ENCODE measurements at places on chromosomes 11 and 22.

GRCh38 chr22:23899042-23899745, 5.0 kb downstream of the MIF start:
- H3K36me3 ChIP-seq: peaks cover 8% of the 10 kb centered on the region
- H3K4me3 ChIP-seq: no peak overlapping the region
- H3K4me1 ChIP-seq: peaks cover 11% of the 10 kb centered on the region
- no peak for DNase-seq
- no peak overlapping the region for H3K27ac ChIP-seq

DNA sequence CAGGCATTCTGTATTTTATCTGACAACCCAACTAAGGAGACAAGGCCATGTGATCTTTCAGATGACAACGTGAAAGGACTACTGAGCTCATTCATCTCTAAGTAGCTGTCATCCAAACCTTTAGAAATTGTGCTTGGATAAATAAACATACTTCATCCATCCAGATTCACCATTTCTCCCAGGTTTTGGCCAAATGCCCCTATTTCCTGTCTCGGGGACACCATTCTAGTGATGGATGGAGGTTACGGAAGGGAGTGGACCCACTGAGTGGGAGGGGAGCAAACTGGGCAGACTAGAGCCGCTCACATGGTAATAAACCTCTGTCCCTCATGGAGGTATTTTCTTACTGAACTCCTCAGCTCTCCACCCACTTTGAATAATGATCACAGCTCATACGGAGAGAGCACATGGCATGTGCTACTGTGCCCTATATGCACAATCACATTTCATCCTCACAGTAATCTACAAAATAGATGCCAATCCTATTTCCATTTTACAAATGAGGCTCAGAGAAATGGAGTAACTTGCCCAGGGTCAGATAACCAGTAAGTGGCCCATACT, 114.4 kb downstream of the SLC1A2 start:
- no peak for DNase-seq
- peaks cover 9% of the 10 kb centered on the region for H3K4me1 ChIP-seq
- no peak overlapping the region for H3K27ac ChIP-seq
- H3K27me3 ChIP-seq: no peaks in the 10 kb centered on the region

DNA sequence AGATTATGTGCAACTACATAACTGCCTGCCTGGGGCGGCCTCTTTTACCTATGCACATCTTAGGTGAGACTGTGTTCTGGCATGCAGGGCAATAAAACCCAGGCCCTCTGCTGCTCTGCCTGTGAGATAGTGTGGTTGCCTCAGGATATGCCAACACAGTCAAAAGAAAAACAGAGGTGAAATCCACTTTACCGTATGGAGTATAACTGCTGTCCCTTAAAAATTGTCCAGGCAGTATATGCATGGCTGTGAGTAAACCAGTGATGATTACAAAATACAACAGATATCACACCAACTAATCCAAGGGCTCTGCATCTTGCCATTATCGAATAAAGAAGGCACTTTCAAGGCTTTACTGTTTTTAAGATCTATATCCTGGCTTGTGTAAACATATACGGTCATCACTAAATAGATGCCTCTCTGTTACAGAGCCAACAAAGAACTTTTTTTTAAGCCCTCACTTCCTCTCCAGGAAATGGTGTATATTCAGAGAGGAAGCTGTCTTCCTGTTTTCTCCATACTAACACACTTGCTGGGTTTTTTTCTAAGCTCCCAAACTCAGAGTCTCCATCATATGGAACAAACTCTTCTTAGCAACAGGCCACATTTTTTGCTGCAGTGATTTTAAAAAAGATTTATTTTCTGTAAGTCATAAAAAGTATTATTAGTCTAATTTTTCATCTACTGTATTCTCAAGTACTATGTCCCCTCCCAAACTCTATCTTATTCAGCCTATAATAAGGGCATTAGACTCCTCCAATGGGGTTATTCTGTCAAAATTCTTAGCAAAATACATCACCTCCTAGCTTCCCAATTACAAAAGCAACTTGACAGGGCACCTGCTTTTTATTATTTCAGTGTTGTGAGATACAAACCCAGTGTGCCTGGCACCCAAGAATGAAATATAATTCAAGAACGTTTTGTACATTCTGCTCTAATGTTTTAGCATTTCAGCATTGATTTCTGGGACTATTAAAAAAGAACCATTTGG, 135.2 kb downstream of the MAML2 start:
- DNase-seq: no peak
- no peaks in the 10 kb centered on the region for H3K27me3 ChIP-seq
- no peaks in the 10 kb centered on the region for H3K36me3 ChIP-seq
- peaks cover 91% of the 10 kb centered on the region for H3K4me1 ChIP-seq
- peak overlapping the region; percentile 21 for H3K27ac ChIP-seq

DNA sequence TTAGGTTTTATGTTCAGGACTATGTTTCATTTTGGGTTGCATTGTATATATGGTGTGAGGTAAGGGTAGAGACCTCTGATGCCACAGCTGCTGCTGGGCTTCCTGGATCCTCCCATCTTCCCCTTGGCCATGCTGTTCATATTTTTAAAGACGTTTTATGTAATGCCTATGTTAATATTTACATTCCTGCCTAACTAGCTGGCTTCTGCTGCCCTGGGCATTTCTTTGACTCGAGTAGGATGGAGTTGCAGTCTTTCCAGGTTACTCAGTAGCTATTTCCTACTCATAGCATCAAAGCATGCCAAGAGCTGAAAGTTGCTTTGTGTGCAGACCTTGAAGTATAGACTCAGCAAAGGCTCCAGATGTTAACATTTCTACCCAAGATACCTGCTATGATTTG, 220.5 kb upstream of the CADM1 start:
- no peak for DNase-seq
- H3K36me3 ChIP-seq: no peaks in the 10 kb centered on the region
- H3K27ac ChIP-seq: no peak overlapping the region
- H3K27me3 ChIP-seq: no peaks in the 10 kb centered on the region
- H3K4me1 ChIP-seq: no peaks in the 10 kb centered on the region
- H3K4me3 ChIP-seq: no peak overlapping the region

GRCh38 chr11:108226036-108226435, 3.2 kb downstream of the ATM start:
- H3K27me3 ChIP-seq: no peaks in the 10 kb centered on the region
- peaks cover 29% of the 10 kb centered on the region for H3K4me1 ChIP-seq
- peaks cover 18% of the 10 kb centered on the region for H3K36me3 ChIP-seq
- peak overlapping the region; percentile 92 for H3K4me3 ChIP-seq
- DNase-seq: peak; percentile 48

DNA sequence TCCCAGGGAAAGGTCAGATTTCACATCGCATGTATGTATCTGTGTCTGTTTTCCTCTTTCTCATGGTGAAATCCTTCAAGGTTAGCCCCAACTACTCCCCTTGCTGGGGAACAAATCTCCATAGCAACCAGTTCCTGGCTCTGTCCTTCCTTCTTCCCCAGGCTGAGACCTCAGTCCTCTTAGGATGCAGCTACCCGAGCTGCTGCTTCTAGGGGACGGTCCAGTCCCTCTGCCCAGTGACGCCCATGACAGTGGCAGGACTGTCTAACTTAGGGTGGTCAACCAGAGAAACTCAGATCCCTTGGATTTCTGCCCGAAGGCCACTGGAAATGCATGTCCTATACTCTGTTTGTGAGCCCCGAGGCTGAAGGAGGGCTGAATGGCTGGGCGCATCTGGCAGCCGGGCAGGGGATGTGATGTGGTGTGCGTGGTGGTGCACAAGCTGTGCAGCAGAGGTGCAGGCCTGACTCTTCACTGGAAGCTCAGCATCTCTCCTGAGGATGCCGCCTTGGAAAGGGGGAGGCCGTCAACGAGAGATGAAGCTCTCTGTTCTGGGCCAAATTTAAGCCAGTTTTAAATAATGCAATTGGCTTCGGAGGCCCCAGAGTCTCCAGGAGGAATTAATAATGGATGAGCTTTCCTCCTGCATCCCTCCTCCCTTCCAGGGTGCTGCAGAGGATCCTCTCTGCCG, 118.7 kb upstream of the B3GAT1 start:
- DNase-seq: peak; percentile 39
- H3K4me3 ChIP-seq: no peak overlapping the region
- no peaks in the 10 kb centered on the region for H3K36me3 ChIP-seq

- H3K36me3 ChIP-seq: no peaks in the 10 kb centered on the region
- H3K27me3 ChIP-seq: no peaks in the 10 kb centered on the region
- no peak overlapping the region for H3K27ac ChIP-seq
- H3K4me3 ChIP-seq: no peak overlapping the region
- H3K4me1 ChIP-seq: no peaks in the 10 kb centered on the region
Measured at GRCh38 chr22:49106096-49106841, 721.4 kb downstream of the BRD1 start.

DNA sequence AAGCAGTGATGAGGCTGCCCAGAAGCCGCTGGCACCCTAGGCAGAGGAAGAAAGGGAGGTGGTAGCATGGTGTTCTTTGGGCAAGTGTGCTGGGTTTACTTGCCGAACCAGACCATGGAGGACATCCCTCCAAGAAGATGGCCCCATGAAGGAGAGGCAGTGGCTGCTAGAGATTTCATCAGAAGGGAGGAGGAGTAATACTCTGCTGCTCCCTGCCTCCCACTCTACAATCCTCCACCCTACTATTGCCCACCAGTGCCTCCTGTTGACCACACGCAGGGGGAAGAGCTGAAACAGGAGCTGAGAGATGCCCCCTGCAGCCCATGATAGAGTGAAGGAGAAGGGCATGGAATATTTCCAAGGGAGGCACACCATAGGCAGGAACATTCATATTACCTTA, 51.0 kb upstream of the PRSS23 start:
- no peaks in the 10 kb centered on the region for H3K36me3 ChIP-seq
- no peak for DNase-seq
- H3K27ac ChIP-seq: no peak overlapping the region
- H3K27me3 ChIP-seq: no peaks in the 10 kb centered on the region

DNA sequence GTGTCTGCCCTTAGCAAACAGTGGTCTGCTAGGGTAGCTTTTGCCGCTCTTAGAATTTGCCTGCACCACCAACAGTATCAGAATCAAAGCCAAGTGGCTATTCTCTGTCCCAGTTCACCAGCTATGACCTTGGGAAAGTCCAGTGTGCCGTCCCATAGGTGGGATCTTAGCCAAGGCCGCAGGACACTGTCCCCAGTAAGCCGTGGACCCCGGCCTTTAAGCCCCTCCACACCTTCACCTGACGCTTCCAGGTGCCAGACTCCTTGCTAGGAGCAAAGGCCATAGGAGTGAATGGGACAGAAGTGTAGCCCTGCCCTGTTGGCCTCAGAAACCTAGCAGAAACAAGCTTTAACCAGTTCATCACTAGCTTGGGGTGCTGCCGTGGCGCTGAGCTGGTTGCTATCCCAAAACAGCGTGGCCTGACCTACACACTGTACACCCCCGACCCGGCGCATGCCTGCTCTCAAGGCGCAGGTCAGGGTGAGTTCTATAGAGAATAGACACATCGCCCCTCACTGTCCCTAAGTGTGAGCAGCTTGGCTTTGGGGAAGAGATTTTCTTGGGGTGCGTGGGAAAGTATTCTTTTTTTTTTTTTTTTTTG, 4.5 kb downstream of the FADD start:
- H3K4me3 ChIP-seq: no peak overlapping the region
- no peak for DNase-seq
- H3K27me3 ChIP-seq: no peaks in the 10 kb centered on the region
- peaks cover 38% of the 10 kb centered on the region for H3K4me1 ChIP-seq
- H3K36me3 ChIP-seq: peaks cover 36% of the 10 kb centered on the region

DNA sequence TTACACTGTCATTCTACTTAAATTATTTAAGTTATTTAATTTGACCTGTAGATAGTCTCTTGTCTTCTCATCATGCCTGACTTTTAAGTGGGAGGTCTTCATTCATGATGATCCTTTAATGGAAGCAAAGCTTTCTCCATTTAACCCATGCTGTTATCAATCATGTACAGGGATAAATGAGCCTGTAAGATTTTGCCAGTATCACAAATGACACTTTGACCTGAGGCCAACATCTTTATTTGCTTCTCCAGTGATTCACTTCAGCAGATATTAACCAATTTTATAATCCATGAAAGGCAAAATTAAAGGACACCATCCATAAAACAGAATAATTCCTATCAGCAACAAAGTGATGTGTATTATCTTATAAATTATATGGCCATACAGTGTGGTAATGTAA, 7.7 kb downstream of the CCDC73 start:
- no peaks in the 10 kb centered on the region for H3K4me1 ChIP-seq
- H3K27ac ChIP-seq: no peak overlapping the region
- no peaks in the 10 kb centered on the region for H3K36me3 ChIP-seq
- no peak for DNase-seq
- H3K4me3 ChIP-seq: no peak overlapping the region

DNA sequence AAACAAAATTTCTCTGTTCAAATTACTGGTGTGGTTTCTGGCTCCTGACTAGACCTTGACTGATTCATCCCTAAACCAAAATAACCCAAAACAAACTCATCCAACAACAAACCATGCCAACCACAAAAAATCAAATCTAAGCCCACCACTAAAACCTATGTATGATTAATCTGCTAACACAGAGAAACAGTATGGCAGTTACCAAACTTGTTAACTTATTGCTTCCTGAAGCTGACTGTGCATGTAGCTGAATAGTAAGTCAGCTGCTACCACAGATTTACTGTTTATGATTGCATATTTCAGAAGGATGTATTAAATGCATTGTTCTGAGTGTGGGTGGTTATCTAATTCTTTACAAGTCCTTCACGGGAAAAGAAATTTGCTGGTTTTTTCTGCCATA, 231.1 kb downstream of the SWAP70 start:
- H3K27ac ChIP-seq: no peak overlapping the region
- no peaks in the 10 kb centered on the region for H3K4me1 ChIP-seq
- no peak overlapping the region for H3K4me3 ChIP-seq
- no peak for DNase-seq

All from CD8-positive, alpha-beta memory T cell (primary cell).